Prostate gland (tissue), 2 donors: ENCODE measurements at places on chromosomes 3 and 15. TPM values are rescaled to one million over a fixed set of nuclear protein-coding genes. Genes with fewer than 3 reads are reported as not detected.

Gene MRPS22
- total RNA-seq: 34.1 TPM

Gene IDH3A
- total RNA-seq: 32.1 TPM

Gene PIF1
- 9.8 TPM for total RNA-seq

Gene OIP5
- total RNA-seq: 4.6 TPM

Gene OR5H2
- total RNA-seq: not detected

Gene GP9
- total RNA-seq: not detected

Gene IQCH
- total RNA-seq: 9.5 TPM

Gene TGFBR2
- 53.0 TPM for total RNA-seq

Gene NANOGP8
- total RNA-seq: not detected

Gene SLITRK3
- total RNA-seq: 0.11 TPM

Gene NCBP2
- total RNA-seq: 38.2 TPM

Gene KPNA4
- total RNA-seq: 19.5 TPM

Gene FBXL2
- 16.6 TPM for total RNA-seq

Gene UBAP1L
- total RNA-seq: 1.9 TPM

Gene LRRC31
- total RNA-seq: 1.1 TPM

Gene ACTRT3
- total RNA-seq: 0.46 TPM

Gene PLS1
- total RNA-seq: 7.0 TPM

Gene TRIM42
- total RNA-seq: 1.1 TPM

Gene RPL39L
- total RNA-seq: 57.9 TPM

Gene RTP1
- total RNA-seq: not detected

Gene PPCDC
- 22.0 TPM for total RNA-seq

Gene IQCF5
- not detected for total RNA-seq

Gene ALDH1L1
- 57.3 TPM for total RNA-seq

Gene HHLA2
- 2.6 TPM for total RNA-seq

Gene C3orf22
- total RNA-seq: 4.9 TPM
